ENCODE measurements at places on chromosomes 4 and X. TPM values are rescaled to one million over a fixed set of nuclear protein-coding genes. Genes with fewer than 3 reads are reported as not detected.

GRCh38 chrX:108511721-108512120 lies 72.1 kb downstream of the COL4A5 start:
- no peak for DNase-seq

- no peak for DNase-seq
Observed at GRCh38 chr4:2290974-2291704, 29.2 kb upstream of the MXD4 start.

DNA sequence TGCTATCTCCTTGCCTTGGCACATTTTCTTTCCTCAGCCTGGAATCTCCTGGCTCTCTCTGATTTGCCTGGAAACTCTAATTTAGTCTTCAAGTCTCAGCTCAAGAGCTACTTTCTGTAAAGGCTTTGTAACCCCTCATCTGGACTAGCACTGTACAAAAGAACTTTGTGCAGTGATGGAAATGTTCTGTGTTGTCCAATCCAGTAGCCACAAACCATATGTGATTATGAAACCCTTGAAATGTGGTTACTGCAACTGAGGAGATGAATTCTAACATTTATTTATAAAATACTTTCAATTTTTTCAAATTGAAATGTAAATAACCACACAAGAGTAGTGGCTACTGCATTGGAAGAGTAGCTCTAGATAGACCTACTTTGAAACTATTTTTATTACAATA lies 66.6 kb upstream of the HS3ST1 start:
- no peak for DNase-seq

- DNase-seq: no peak
Observed at GRCh38 chr4:153402366-153402765, 57.9 kb downstream of the MND1 start.

GRCh38 chrX:114675365-114675764 lies 91.5 kb downstream of the HTR2C start:
- DNase-seq: no peak

ADAD1 gene
- total RNA-seq: not detected

DCAF12L1 gene
- total RNA-seq: not detected

CNKSR2 gene
- total RNA-seq: under 0.01 TPM

Data from pulmonary artery endothelial cell (primary cell).